ENCODE measurements at places on chromosomes 4 and X.

DNA sequence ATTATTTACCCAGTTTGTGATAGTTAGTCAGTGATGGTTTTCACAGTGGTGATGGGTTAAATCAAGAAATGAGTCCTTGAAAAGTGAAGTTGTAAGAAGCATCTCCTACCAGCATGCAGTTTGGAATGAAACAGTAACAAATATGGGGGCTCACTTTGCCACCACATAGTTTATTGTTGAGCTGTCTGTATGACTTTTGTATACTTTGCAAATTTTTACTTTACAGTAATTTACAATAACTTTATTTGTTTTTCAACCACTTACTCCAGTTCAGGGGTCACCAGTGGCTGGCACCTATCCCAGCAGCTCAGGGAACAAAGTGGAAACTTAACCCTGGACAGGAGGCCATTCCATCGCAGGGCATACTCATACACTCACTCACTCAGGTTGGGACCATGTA lies 64.5 kb upstream of the ANKRD50 start:
- no peak overlapping the region for H3K27ac ChIP-seq
- no peaks in the 10 kb centered on the region for H3K4me1 ChIP-seq
- H3K27me3 ChIP-seq, result no peaks in the 10 kb centered on the region
- no peak for DNase-seq

- no peaks in the 10 kb centered on the region for H3K4me1 ChIP-seq
- no peaks in the 10 kb centered on the region for H3K36me3 ChIP-seq
- no peak overlapping the region for H3K4me3 ChIP-seq
- no peak for DNase-seq
- H3K27ac ChIP-seq, result no peak overlapping the region
- H3K27me3 ChIP-seq, result no peaks in the 10 kb centered on the region
Observed at GRCh38 chrX:57156397-57157049, 19.3 kb upstream of the SPIN2A start.

DNA sequence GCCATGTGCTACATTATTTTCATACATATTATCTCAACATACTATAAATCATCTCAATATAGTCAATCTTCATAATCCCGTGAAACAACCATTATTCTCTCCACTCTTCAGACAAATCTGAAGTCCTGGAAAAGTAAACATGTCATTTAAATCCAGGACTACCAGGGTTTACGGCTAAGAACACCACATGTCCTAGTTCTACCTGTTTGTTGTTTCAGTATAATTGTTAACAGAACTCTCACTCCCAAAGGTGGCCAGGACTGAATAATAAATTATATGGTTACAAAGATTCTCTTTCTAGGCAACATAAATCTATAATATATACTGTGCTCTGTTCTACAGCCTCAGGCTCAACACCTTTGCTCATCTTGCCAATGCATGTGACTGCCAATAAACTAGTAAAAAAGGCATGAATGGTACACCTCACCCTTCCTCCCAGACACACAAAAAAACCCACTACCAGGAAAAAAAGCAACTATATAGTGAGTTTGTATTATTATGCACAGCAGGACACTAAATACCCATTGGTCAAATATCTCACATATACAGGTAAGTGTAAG lies 20.1 kb downstream of the EIF4E start:
- no peak overlapping the region for H3K4me3 ChIP-seq
- H3K4me1 ChIP-seq, result peaks cover 29% of the 10 kb centered on the region
- H3K27ac ChIP-seq, result no peak overlapping the region
- no peaks in the 10 kb centered on the region for H3K27me3 ChIP-seq

GRCh38 chrX:72609313-72609712 lies 36.7 kb upstream of the HDAC8 start:
- no peak for DNase-seq
- no peaks in the 10 kb centered on the region for H3K27me3 ChIP-seq

GRCh38 chr4:24876431-24876830 lies 36.4 kb downstream of the CCDC149 start:
- no peaks in the 10 kb centered on the region for H3K27me3 ChIP-seq
- DNase-seq, result no peak
- no peaks in the 10 kb centered on the region for H3K36me3 ChIP-seq
- H3K27ac ChIP-seq, result no peak overlapping the region
- no peak overlapping the region for H3K4me3 ChIP-seq
- H3K4me1 ChIP-seq, result no peaks in the 10 kb centered on the region

GRCh38 chr4:48046059-48046458 lies 29.5 kb downstream of the NIPAL1 start:
- H3K4me1 ChIP-seq, result peaks cover 23% of the 10 kb centered on the region
- no peaks in the 10 kb centered on the region for H3K27me3 ChIP-seq
- H3K27ac ChIP-seq, result no peak overlapping the region
- H3K4me3 ChIP-seq, result no peak overlapping the region
- no peak for DNase-seq

- no peaks in the 10 kb centered on the region for H3K4me1 ChIP-seq
- no peak overlapping the region for H3K27ac ChIP-seq
- no peaks in the 10 kb centered on the region for H3K27me3 ChIP-seq
- H3K36me3 ChIP-seq, result no peaks in the 10 kb centered on the region
- DNase-seq, result no peak
Observed at GRCh38 chr4:161988946-161989345, 174.9 kb downstream of the FSTL5 start.
